SJCRH30 (cell line): ENCODE measurements at places on chromosomes 13 and 19.

GRCh38 chr13:58858870-58859371 is 1227.4 kb downstream of the PCDH17 start:
- DNase-seq = no peak

DNA sequence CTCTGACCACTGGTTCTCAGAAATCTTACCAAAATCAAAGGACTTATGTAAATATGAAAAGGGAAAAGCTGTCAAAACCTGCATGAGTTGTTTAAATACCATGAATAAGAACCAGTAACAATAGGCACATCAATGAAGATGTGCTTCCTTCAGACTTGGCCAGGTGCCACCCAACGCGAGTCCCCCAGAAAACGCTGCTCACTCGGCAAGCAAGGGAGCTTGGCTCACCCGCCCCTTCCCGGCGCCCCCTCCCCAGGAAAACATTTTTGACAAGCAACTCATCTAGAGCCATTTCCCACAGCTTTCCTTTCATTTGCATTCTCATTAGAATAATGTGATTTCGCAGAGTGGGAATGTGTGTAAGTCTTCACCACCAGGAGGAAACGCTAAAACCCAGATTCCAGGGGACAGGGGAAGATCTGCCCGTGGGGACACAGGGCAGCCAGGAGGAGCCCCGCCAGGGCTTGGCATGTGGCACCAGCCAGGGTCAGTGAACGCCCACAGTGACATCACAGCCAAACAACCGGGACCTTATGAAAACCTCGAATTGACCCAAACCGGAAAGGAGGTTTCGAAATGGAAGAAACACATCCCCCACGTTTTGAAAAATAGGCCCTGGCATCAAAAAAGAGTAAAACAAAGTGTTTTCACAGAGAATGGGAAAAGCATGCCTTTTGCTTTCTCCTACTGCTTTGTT is 366.2 kb upstream of the TSHZ3 start:
- DNase-seq = no peak

- no peak for DNase-seq
Observed at GRCh38 chr19:10516064-10516385, 1.2 kb downstream of the S1PR5 start.

GRCh38 chr13:32969516-32969941 is 46.7 kb upstream of the KL start:
- DNase-seq = no peak

DNA sequence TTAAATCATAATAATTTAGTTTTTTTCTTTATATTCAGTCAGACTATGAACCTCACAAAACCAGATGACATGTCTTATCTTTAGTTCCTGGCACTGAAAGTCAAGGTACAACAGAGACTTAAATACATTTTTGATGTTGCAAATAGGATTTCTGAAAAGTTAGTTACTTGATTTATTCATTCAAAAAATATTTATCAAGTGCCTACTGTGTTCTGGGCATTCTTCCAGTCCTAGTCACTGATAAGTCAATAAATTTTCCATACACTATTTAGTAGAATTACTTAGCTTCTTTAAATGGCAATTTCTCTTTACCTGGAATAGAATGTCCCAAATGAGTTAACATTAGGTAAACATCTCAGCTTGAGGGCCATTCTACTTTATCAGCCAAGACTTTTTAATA is 938.3 kb upstream of the PCDH9 start:
- DNase-seq = no peak

DNA sequence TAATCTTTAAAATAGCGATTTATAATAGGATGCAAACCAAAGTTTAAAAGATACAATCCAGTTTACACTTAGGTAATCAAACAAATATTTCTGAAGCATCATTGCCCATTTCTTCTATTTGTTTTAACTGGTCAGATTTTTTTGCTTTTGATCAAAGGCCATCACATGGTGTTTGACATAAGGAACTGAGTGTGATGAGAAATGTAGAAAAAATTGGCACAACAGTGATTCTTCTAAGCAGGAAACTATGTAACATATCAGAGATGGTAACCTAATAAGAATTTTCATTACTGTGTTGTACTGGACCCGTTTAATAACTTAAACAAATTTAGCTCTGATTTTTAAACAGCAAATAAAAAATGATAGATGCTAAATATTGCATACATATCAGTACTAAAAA is 644.7 kb upstream of the KLF12 start:
- DNase-seq = no peak

- DNase-seq = peak; percentile 60
Observed at GRCh38 chr13:29847501-29847983, 2.9 kb downstream of the UBL3 start.

- no peak for DNase-seq
Observed at GRCh38 chr19:50694815-50695145, 24.8 kb downstream of the SHANK1 start.

- no peak for DNase-seq
Observed at GRCh38 chr19:7242601-7243258, 51.5 kb downstream of the INSR start.

DNA sequence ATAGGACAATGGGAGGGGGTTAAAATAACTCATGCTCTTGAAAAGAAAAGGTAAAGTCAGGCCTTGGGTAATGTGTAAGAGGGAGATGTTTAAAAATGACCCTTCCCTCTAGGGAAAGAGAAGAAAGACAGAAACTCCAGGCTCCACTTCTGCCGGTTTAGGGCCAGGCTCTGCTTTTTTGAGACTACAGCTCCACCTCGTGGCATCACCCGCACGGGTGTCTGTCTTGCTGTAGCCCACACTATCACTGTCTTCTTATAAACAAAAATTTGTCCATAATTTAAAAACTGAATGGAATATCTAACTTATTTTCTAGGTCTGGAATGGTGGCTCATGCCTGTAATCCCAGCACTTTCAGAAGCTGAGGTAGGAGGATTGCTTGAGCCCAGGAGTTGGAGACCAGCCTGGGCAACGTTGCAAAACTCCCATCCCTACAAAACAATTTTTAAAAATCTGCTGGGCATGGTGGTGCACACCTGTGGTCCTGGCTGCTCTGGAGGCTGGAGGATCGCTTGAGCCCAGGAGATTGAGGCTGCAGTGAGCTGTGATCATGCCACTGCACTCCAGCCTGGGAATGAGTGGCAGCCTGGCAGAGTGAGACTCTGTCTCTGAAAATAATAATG is 65.1 kb upstream of the GTF3A start:
- DNase-seq = peak; percentile 65

- no peak for DNase-seq
Observed at GRCh38 chr13:112955271-112955937, 13.6 kb upstream of the MCF2L start.

GRCh38 chr13:107348925-107349324 is 781.0 kb upstream of the ARGLU1 start:
- no peak for DNase-seq

DNA sequence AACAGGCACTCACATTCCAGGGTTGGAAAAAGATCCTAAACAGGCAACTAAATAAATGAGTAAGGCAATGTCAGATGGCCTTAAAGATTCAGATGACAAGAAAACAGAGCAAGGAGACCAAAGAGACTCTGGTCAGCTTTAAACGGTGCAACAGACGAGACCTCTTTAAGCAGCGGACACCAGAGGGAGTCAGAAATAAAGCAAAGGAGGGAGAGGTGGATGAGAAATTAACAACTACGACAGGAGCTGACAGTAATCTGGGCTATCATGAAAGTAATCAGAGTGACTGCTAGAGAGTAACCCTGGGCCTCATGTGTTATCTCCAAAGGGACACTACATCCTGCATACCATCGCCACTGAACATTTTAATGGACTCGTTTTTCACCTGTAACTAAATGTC is 1.1 kb downstream of the ZNF550 start:
- no peak for DNase-seq

DNA sequence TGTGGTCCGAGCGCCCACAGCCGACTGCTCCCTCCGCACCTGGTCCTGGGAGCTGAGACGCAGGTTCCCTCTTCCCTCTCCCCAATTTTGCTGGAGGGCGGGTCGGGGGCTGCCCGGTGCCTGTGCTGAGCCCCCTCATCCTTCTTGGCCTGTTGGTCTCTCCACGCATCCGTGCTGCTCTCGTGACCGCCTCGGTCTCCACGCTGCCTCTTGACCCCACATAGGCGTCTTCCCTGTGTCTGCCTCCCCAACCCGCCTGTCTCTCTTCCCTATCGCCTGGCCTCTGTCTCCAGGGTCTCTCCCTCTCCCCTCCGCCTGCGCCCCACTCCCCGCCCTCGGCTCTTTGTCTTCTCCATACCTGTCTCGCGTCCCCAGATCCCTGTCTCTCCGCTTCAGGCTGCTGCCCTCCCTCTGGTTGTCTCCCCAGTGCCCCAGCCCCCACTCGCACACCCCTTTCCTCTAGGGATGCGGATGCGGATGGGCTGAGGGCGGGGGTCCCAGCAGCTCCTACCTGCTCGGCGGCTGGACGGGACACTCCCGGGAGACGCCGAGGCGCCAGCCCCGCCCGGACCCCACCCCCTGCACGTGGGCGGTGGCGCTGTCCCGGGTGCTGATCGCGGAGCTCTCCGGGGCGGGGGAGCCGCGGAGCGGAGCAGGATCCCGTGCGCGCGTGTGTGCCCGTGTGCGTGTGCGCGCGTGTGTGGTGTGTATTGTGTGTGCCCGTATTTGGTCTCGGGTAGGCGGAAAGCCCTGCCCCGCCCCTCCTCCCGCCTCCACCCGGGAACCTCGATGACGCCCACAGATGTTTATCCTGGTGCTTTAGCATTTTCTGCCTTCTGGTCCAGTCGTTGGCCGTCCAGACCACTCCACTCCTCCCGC is at the start of gene SYT5:
Gene SYT5, minus strand, starts transcription at position 684 of the 879 bp plus-strand sequence. CDS start 1,248 bp downstream, outside the sequence.
- DNase-seq = no peak

GRCh38 chr19:30824809-30825208 is 452.6 kb downstream of the ZNF536 start:
- DNase-seq = no peak

DNA sequence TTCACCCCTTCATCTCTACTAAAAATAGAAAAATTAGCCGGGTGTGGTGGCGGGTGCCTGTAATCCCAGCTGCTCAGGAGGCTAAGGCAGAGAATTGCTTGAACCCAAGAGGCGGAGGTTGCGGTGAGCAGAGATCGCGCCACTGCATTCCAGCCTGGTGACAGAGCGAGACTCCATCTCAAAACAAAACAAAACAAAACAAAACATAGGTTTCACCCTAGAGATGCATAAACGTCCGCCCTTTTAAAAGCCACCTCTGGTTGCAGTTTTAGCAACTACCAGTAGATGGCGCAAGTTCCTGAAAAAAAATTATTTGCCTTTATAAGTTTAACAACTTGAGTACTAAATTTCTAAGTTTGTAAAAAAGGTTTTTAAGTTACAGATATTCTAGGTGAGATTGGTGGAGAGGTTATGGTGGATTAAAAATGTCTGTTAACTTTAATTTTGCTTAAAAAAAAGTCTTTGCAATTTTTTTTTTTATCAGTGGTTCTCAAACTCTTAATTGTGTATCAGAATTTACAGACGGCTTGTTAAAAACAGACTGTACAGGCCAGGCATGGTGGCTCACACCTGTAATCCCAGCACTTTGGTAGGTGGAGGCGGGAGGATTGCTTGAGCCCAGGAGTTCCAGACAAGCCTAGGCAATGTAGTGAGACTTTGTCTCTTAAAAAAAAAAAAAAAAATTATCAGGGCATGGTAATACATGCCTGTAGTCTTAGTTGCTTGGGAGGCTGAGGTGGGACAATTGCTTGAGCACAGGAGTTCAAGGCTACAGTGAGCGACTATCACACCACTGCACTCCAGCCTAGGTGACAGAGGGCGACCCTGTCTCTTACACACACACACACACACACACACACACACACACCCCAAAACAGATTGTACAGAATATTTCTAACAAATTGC is 42.1 kb downstream of the NAA16 start:
- DNase-seq = peak; percentile 63

DNA sequence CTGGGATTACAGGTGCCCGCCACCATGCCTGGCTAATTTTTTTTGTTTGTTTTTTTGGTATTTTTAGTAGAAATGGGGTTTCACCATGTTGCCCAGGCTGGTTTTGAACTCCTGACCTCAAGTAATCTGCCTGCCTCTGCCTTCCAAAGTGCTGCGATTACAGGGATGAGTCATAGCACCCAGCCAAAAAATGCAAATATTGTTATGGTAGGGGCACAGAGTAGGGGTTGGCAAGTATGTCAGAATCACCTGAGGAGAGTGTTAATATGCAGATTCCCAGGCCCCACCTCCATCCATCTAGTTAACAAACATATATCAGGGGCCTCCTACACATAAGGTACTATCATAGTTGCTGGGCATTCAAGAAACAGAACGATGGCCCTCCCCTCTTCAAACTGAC is 44.7 kb downstream of the VAV1 start:
- DNase-seq = no peak

GRCh38 chr19:19417628-19418245 is 12.3 kb downstream of the GATAD2A start:
- DNase-seq = peak; percentile 97

DNA sequence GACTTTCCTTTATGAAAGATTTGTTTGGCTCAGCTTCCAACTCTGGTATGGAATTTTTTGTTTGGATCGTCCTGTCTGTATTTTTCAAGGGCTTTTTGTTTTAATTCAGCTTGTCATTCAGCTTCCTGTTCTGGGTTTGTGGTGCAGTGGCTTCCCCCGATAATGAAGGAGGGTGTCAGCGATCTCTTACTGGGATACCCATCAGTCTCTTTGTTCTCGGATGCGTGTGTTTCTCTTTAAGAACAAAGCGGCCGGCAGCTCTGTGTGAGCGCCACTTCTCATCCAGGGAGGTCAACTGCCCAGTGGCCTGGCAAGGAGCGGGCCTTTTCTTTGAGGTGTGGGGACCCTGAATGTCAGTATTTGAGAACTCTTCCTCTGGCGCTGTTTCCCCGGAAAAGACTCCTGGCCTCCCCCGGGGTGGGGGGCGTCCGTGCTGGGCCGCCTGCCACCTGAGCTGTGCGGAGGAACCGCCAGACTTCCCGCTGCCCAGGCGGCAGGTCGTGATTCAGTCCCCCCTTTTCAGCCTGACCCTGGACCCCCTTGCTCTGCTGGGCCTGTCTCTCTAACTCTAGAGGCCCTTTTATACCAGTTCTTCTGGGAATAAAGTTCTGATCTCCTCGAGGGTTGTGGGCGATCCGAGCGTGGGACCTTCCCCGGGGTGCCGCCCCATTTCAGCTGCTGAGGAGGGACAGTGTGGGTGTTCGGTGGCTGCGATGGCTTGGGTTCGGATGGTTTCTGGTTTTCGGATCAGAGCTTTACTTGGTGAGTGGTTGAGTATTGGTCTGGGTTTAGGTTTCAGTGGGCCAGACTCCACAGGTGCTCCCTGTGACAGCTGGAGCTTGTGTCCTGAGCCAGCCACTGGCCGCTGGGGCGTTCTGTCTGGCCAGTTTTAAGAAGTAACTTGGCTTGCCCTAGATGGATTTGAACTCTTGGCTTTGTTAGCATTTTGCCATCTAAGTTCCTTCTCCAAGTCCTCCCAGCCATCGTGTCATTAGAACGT is 3.4 kb downstream of the SF3A2 start:
- no peak for DNase-seq
